SK-N-DZ (cell line): ENCODE measurements at places on chromosomes 16 and 17.

GRCh38 chr16:20626966-20627365 lies 50.8 kb upstream of the ACSM2B start:
- DNase-seq: no peak

DNA sequence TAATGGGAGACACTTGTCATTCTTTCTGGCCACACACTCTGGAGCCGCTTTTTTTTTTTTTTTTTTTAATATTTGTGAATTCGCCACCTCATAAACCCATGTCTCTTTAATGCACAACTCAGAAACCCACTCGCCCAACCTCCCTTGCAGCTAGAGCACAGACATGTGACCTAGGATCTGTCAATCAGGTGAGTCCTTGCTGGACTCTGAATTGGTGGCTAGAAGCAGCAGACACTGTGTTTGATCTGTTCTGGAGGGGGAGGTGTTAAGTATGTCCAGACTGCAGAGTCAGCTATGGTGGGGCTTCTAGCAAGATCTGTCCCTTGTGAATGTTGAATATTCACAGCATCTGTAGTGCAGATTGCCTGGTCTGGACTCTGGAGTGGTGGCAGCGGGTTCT lies 112.1 kb downstream of the PRKCB start:
- no peak for DNase-seq

DNA sequence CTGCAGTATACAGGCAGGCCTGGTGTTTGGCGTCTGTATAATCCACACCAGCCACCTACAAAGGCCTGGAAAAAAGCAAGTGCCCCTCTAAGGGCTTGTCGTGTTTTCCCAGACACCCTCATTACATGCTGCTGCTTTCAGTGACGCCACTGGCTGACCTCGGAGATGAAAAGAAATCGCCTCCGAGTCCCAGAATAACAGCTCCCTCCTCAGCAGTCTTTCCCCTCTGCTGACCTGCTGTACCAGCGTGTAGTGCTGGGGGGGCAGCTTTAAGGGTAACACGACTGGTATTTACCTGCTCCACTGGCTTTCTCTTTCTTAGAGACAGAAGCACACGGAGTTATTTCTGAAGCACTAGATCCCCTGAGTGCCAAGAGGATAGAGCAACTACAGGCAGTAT lies 296.8 kb downstream of the GRIN2A start:
- DNase-seq: no peak

GRCh38 chr16:56823081-56823733 lies 41.8 kb upstream of the SLC12A3 start:
- no peak for DNase-seq

- no peak for DNase-seq
Observed at GRCh38 chr16:88333848-88334777, 48.6 kb upstream of the ZNF469 start.

- no peak for DNase-seq
Observed at GRCh38 chr17:75668489-75668888, 1.4 kb downstream of the SAP30BP start.

DNA sequence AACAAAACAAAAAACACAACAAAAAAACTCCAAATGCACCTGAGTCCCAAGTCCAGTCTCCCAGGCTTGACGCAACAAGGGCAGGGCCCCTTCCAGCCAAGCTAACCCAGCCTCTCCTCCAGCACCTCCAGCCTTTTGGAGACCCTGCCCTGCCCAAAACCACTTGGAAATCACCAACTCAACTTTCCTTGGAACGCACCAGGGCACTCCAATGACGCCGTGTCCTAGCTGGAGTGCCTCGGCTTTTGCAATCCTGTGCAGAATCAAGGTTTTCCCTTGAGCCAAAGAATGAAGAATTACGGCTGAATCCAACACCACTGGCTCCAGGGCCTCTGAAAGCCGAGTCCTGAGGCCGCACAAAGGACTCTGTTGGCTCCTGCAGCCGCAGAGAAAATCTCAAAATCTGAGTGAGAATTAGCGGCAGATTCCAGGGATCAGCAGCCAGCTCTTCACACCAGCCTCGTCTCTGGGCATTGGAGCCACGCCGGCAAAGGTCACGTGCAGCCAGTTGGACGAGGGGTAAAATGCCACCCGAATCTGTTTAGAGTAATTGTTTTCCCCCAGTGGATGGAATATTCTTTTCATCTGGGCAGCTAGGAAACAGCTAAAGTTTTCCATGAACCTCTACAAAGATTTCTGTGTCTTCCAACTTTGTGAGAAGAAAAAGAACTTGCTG lies 9.7 kb upstream of the BAIAP2 start:
- no peak for DNase-seq

DNA sequence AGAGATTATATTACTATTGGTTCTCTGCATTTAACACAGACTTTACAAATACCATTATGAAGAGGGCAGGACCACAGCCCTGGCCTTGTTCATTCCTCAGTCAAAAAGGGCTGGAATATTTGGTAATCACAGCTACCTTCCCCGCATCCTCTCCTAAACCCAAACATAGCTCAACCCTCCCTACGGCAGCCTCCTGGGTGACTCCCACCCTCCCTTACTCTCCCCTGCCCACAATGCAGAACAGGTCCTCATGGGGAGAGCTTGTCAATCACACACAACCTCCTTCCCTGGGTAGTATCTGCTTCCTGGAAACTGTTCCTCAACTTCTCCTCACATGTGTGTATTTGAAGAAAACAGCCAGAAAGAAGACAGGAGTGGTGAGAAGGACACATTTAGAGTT lies 224.2 kb downstream of the C16orf78 start:
- no peak for DNase-seq
